Stimulated activated memory B cell treated with anti-CD40 and anti-IgM and Interleukin-4, amounts not matched to agents 10 μg/mL and 1 μg/mL and 100 μg/mL, for 72 hours (primary cell): ENCODE measurements at places on chromosomes 3 and 15.

DNA sequence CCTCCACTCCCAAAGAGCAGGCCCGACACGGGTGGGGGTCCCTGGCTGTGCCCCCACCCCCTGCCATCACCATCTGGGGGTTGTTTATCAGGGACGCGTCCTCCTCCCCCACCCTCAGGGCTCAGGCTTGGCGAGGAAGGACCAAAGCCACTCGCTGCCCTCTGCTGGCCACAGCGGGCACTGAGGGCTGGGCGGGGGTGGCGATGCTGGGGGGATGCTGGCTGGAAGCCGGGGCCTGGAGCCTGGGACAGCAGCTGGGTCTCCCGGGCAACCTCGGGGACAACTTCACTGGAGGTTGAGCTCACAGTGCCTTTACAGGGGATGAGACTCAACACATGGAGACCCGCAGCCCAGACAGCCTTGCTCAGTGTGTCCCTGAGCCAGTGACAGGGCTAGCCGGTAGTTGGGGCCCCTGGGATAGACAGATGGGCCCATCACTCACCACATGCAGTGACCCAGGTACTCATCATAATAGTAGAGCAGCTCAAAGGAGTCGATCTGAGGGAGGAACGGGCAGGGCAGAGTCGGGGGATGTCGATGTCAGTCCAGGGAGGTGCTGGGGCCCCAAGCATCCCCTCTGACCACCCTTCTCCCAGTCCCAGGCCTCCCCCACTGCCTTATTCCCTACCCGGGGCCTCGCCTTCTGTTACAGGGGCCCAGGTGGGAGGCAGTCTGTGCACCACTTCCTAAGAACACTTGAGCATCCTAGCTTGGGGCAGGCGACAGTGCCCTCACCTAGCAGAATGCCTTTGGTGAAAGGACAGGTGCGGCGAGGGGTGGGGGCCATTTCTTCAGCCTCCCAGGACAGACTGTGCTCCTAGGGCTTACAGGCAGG, 5.9 kb upstream of the CALML4 start:
- ATAC-seq, result peak; percentile 55

DNA sequence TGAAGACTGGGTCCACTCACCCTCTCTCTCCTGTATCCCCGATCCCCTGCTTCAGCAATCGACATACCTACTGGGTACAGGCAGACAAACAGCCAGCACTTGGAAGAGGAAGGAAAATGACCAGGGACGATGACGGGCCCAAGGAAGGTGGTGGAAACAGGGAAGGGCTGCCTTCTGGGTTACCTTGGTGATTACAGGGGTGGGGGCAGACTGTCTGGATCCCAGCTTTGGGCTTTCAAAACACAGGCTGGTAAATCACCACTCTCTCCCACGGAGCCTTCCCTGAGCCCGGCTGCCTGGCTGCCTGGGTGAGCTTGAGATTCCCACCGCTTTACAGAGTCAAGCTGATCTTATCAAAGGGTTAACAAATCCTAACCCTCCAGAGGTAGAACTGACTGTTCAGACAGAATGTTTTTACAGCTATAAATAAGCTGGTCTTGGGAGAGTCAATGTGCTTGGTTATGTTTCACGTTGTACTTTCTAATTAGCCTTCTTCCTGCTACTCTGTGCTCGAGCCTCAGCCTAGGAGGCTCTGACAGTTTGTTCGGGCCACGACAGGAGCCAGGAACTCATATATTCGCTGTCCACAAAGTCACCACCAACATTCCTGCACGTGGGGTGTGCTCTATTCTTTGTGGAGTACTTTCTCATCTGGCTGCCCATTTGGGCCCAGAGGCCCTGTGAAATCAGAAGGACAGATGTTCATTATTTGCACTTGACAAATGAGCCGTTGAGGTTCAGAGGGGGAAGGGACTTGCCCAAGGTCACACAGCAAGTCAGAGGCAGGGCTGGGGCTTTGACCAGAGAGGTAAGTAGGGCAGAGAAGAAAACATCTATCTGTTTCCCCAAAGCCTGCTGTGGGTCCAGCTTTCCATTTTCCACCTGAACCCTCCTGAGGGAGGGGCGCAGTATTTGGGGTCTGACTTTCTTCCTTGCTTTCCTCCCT, 63.5 kb downstream of the FEM1B start:
- ATAC-seq, result no peak

GRCh38 chr3:189041482-189042090, 130.2 kb upstream of the TPRG1 start:
- peak; percentile 94 for ATAC-seq

- no peak for ATAC-seq
These were observed 209.9 kb downstream of the ITPR1 start for GRCh38 chr3:4703054-4703480.

DNA sequence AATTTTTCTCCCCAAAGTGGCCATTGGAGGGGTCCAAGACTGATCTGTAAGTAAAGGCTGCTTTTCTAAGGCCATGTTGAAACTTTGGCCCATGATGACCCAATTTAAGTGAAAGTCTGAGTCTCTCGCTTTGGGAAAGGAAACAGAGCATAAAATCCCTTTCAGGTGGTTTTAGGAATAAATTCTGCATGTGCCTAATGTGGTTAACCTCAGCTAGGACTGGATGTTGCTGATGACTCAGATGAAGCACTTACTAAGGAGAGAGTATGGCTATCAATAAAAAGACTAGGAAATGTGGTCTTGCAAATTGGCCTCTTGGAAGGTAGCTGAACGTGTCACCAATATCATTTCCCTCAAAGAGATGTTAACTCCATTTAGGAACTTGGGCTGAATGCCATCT, 458.5 kb downstream of the AGBL1 start:
- ATAC-seq, result no peak

- ATAC-seq, result no peak
These were observed 17.3 kb downstream of the FAM174B start for GRCh38 chr15:92638291-92638708.

DNA sequence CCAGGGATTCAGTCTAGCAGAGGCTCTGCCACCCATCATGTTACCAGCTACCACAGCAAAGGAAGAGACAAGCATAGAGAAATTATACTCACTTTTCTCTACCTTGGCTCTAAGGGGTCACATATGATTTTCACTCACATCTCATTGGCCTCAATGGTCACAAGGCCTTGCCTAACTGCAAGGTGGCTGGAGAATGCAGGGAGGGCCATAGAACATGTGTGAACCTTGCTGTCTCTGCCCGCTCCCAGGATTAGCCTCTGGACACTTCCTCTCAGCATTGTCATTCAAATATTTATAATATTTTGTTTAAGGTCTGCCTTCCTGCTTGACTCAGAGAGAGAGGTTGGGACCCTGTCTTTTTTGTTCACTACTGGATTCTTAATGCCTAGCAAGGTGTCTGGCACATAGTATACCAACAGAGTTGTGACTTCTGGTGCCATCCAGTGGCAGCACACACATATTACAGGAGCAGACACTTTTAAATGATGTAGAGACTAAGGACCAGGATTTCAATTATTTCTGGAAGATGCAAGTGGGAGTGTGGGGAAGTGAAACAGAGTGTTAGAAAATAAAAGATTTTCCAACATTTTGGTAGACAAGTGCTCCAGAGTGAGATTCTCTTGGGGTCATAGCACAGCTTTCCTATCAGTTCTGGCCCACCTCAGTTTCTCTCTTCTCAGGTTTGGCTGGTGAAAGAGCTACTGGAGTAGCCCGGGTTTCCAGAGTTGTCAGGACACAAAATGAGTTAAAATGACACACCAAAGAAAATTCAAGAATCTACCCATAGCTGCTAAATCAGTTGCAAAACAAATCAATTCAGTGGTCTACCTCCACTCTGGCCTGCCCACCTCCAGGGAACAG, 119.0 kb upstream of the RASGRP1 start:
- ATAC-seq, result peak; percentile 83

GRCh38 chr15:72491768-72492167, 17.6 kb downstream of the ARIH1 start:
- ATAC-seq, result no peak

DNA sequence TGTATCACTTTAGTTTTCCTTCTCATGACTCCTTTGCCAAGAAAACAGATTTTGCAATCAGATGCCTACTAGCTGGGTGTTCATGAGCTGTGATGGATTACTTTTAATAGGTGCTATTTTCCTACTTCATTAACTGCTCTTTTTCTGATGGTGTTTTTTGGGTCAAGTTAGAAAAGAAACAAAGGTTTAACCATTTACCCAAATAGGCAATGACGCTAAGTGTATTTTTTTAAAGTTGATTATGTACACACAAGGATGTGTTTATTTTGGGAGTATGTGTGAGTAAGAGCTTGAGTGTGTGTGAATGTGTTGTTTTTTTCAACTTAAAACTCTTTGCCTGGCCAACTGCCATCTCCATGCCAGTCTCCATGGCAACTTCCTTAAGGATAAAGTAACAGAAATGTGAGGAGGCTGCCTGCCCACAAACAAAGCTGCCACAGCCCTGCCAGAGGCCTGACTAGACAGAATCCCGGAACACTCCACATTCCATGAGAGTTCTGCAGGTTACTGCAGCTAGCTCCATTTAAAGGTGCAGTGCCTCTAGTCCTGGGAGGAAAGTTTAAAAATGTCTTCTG, 215.6 kb upstream of the RBMS3 start:
- ATAC-seq, result no peak

GRCh38 chr15:60859996-60860494, 369.1 kb downstream of the RORA start:
- ATAC-seq, result no peak

DNA sequence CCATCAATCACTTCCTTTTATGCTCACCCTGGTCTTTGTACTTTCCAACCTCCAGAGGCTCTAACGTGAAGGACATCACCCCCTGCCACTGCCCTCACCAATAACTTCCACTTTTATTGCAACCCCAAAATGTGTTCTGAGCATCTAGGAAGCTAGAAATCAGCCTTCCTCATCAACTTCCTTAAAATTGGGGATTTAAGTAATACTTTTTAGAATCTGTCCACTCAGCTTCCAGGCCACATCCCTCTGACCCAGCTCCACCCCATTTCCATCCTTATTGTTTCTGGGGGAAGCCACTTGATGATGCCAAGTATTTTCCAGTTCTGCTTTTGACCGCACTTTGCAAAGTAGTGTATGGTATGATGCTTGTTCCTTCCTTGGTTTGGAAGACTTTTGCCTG, 73.5 kb upstream of the XCR1 start:
- ATAC-seq, result no peak

- no peak for ATAC-seq
These were observed 37.3 kb downstream of the SLCO2A1 start for GRCh38 chr3:133992381-133992780.

GRCh38 chr3:148880681-148881080, 15.6 kb downstream of the CPA3 start:
- no peak for ATAC-seq

DNA sequence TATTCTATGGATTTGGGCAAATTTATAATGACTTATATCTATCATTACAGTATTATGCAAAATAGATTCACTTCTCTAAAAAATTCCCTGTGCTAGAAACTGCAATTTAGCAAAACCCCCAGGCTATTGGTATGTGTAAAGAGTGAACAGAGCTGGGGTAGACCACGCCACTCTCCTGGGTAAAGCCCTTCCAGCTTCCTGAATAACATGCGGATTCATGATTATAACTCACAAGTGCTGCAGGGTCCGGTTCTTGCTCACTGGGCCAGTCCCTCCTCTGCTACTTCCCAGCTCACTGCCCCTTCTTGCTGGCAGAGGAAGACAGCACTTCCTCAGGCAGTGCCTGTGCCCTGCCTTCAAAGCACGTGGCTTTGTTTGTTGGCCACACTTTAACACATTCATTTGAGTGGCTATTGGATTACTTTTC, 4.1 kb downstream of the CD80 start:
- ATAC-seq, result peak; percentile 61

- ATAC-seq, result peak; percentile 44
These were observed 531 bp downstream of the LZTFL1 start for GRCh38 chr3:45841420-45841756.

- no peak for ATAC-seq
These were observed 4.1 kb upstream of the MYO1E start for GRCh38 chr15:59376733-59377132.

DNA sequence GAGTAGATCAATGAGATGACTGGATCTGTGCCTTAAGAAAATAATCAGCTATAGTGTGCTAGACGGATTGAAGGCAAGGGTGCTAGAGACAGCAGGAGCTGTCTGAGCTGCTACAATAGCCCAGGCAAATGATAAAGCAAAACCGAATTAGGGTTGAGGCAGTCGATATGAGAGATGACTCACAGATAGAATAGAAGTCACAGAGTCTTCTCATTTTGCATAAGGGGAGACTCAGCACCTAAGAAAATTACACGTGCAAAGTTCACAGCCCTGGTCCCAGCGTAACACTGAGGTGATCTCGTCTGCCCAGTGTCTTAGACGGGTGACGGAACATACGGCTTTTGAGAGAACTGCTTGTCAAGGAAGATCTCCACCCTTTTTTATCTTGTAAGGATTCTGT, 11.6 kb downstream of the LPP start:
- ATAC-seq, result peak; percentile 65

DNA sequence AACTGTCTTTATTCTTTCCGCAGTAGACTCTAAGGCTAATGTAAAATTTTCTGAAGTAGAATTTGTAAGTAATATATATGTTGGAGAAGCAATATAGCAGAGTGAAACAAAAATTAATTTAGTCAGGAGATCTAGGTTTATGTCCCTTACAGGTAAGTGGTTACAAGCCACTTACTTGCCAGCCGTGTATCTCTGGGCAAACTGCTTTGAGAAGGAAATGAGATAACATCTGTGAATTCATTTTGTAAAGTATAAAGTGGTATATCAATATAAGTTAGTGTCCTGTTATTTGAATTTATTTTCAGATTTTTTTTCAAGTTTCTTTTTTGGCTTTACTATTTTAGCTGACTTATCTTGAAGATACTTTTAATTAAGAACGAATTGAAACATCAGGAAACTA, 5.5 kb downstream of the DAZL start:
- ATAC-seq, result no peak

DNA sequence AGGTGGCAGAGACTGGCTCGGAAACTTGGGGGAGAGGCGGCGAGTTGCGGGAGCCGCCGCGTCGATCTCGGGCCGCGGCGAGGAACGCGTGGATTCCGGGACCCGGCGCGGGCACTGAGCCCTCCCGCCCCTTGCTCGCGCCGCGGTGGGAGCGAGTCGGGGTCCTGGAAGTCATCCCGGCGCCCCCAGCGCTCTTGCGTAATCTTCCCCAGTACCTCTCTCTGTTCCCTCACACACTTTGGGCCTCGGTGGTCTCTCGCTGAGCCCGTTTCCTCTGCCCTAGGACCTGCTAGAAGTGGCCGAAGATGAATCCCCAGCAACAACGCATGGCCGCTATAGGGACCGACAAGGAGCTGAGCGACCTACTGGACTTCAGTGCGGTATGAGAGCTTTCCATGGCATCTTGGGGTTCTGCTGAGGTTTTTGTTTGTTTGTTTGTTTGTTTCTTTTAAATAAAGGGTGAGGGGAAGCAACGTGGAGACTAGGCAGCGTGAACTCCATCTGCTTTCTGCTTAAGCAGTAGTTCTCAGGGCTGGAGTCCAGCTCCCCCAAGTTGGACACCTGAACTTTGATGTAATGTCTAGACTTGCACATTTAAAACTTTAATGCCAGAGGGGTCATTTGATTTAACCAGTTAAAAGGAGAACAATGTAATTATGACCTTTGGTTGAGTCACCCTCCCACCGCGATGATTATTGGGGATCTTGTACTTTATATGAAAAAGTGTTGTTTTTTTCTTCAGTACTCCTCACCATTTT, 1.3 kb downstream of the TCF12 start:
- no peak for ATAC-seq
